ENCODE measurements at places on chromosomes 13 and 19. TPM values are rescaled to one million over a fixed set of nuclear protein-coding genes. Genes with fewer than 3 reads are reported as not detected.

- DNase-seq = no peak
These were observed 128.6 kb downstream of the HS6ST3 start for GRCh38 chr13:96218475-96218874.

Gene ZNF600
- 11.1 TPM for total RNA-seq

- no peak for DNase-seq
These were observed 6.3 kb upstream of the CRTC1 start for GRCh38 chr19:18677156-18677555.

Gene PCDH20
- total RNA-seq = not detected

Gene PGLYRP1
- not detected for total RNA-seq

GRCh38 chr19:33090179-33090578 is 9.2 kb downstream of the GPATCH1 start:
- no peak for DNase-seq

Gene SMIM44
- not detected for total RNA-seq

DNA sequence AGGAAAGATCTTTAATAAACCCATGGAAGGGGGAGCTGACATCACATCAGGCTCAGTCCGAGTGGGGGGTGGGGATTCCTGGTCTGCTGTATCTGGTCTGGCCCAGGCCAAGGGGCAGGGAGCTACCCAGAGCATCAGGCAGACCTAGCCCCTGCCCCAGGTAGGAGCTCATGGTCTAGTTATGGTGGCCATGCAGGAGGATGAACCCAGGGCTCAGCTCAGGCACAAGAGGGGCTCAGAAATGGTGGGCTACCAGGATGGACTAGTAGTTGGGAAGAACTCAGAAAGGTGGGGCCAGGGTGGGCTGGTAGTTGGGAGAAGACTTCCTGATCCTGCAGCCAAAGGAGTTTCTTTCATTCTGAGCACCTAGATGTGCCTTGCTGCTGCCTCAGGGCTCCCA is 14.3 kb downstream of the VSTM2B start:
- DNase-seq = no peak

Gene CCDC169
- 1.1 TPM for total RNA-seq

Gene ATXN8OS
- not detected for total RNA-seq

Gene ZNF729
- not detected for total RNA-seq

DNA sequence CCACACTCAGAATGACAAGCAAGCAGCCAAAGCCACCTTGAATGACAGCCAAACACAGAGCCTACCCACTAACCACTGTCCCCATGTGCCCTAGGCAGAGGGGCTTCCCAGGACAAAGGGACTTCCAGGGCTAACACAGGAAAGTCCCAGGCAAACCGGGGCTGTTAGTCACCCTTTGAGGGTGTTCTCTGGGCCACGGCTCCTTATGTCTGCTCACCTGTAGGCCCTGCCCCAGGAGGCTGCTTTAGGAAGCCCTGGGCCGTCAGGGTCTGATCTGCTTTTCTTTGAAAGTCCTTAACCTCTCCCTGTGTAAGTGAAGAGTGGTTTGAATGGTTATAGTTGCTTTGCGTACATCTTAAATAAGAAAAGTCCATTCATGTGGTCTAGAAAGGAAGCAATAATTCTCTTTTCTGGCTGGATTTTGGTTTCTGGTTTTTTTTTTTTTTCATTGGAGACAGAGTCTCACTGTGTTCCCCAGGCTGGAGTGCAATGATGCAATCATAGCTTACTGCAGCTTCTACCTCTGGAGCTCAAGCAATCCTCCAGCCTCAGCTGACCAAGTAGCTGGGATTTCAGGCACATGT is 161.4 kb downstream of the EFNB2 start:
- peak; percentile 16 for DNase-seq

GRCh38 chr13:33135097-33135496 is 118.9 kb downstream of the KL start:
- DNase-seq = no peak

- DNase-seq = peak; percentile 87
These were observed at the start of gene ARHGAP45 for GRCh38 chr19:1066748-1067340. Gene ARHGAP45, plus strand, starts transcription at chr19:1067167. Its CDS starts 239 bp downstream, at chr19:1067406.

DNA sequence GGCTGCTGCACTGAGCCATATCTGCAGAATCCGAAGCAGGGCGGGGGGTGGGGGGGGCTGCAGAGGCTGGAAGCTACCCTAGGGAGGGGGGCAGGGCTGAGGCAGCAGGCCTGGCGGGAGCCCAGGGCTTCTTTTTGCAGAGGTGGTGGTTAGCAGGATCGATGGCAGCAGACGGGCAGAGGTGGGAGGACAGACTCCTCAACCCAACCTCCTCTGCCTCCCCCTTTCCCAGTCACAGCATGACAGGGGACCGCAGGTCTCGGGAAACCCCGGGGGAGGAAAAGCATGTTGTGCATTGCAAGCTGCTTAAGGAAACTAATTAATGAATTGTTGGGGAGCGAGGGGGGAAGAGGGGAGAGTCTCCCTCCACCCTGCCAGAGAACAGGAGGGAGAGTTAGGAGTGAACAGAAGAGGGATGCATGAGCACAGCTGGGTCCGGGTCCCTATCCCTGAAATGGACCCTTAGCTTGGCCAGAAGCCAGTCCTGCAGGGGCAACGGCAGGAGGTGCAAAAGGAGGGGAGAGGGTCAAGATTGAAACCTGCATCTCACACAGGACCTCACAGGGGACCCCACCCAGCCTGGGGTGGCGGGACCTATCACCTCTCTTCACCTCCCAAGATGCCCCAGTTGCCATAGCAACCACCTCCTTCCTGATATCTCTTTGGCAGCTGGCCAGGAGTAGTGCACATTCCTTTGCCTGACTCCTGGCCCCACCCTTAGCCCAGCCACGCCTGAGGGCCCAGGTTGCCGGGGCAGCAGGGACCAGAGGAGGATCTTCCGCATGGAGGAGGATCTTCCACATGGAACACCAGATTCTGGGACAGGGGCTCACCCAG is 1.8 kb downstream of the FXYD7 start:
- peak; percentile 35 for DNase-seq

DNA sequence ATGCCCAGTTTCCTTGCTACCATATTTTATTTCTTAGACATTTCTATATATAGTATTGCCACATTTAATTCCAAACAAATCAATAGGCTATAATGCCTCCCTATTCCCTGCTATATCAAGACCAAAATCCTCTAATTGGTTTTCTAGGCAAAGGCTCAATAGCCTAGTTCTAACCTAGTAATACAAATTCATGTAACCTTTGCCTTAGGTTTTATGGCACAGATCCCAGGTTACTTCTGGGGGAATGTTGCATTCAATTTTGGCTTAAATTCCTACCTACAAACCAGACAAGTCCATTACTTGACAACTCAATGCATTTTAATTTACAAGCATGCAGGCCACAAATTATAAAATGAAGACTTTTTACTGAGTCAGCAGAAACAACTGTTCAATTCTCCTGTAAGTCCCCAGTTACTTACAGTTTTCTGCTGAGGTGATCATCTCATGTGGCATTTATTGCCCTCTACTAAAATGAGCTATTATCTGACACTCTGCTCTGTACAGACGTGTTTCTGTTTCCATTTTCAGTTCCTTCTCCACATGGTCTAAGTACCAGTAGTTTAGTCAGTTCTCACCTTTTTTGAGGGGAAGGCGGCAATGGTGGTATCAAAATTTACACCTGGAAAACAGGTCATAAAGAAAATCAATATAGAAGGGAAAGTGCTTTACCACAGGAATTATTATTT is 11.7 kb downstream of the KCNRG start:
- no peak for DNase-seq

DNA sequence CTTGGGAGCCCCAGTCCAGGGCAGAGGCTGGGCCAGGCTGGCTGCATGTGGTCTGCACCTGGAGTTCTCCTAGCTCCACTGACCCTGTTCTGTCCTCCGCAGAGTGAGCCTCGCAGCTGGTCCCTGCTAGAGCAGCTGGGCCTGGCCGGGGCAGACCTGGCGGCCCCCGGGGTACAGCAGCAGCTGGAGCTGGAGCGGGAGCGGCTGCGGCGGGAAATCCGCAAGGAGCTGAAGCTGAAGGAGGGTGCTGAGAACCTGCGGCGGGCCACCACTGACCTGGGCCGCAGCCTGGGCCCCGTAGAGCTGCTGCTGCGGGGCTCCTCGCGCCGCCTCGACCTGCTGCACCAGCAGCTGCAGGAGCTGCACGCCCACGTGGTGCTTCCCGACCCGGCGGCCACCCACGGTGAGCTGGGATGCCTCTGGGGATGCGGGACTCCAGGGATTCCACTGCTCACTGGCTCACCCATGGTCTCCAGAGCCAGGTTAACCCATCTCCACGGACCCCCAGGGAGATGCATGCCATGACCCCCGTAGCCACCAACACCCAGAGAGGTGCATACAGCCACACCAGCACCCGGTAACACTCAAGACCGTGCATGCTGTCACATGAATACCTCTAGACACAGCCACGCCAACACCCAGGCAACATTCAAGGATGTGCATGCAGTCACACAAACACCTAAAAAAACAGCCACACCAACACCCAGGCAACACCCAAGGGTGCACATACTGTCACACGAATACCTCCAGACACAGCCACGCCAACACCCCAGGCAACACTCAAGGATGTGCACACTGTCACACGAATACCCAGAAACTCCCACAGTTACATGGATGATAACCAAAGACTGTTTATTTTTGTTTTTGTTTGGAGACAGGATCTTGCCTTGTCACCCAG is 8.2 kb downstream of the PKN1 start:
- DNase-seq = no peak

Gene PRODH2
- not detected for total RNA-seq

DNA sequence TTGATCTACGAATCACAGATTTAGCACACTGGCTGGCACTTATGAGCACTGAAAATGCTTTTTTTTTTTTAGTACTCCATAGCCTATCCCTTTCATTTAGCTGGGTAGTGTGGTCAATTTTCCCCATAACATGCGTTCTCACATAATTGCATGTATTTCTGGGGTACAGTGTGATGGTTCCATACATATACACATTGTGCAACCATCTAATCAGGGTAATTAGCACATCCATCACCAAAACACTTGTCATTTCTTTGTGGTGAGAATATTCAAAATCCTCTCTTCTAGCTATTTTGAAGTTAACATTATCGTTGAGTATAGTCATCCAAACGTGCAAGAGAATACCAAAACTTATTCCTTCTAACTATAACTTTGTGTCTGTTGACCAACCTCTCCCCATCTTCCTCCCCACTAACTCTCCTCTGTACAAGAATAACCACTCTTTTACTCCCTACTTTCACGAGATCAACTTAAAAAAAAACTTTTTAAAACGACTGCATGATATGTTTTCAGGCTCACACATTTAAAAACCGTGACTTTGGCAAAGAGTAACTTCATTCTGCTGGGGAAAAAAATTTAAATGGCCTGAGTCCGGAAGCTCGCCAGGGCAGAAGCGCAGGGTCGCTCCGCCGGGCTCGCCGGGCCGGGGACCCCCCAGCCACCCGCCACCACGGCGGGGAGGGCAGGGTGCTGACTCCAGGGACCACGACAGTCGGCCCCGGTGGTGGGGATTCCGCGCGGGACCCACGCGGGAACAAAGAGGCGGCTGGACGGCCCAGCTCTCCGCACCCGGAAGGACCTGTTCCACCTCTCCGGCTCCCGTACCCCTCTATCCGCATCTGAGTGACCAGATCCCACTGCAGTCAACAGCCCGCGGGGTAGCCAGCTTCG is 868 bp upstream of the UBAC2 start:
- no peak for DNase-seq

GRCh38 chr13:112447306-112447705 is 71.2 kb downstream of the SPACA7 start:
- DNase-seq = no peak

DNA sequence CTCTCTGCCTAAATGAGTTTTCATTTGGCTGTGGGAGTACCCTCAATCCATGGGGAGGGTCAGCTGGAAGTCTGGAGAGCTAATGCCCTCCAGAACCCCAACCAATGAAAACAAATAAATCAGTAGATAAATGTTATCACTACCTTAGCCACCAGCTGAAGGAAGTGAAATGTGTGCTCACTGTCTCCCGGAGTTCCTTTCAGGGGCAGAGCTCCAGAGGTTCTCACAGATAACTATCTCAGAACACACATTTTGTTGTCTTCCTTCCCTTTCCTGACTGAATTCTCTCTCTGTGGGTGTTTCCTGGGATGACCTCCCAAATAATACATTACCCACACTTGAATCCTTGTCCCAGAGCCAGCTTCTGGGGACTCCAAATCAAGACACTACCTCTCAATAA is 779.6 kb downstream of the DIAPH3 start:
- DNase-seq = no peak

DNA sequence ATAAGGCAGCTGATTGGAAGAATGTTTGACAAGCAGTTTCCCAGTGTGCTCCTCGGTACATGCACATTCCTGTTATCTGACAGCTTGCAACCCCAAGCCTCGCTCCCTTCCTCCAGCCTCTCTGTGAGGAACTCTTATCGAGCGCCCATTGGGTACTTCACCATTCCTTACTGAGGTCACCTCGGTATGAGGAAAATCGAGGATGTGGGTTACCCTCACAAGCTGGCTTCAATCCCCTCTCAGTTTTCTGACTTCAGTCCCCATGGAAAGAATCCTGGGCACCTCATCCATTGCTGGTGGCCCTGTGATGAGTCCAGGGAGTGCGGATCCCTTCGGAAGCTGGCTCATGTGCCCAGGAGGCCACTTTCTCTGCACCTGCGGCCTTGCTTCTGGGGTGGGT is 17.3 kb downstream of the TEX29 start:
- no peak for DNase-seq

Gene CYP2A13
- total RNA-seq = not detected

DNA sequence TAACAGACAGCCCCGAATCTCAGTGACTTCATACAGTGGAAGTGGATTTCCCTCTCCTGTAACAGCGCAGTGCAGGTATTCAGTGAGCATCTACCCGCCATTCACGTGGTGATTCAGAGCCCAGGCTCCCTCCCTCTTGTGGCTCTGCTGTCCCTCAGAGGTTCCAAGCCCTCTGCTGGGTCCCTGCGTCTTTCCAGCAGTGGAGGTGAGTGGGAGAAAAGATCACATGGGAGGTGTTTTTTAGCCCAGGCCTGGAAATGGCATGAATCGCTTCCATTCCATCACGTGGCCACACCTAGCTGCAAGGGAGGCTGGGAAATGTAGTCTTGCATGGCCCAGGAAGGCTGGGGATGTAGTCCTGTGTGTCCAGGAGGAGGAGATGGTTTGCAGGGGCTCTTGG is 61.4 kb downstream of the DPF1 start:
- no peak for DNase-seq

- DNase-seq = no peak
These were observed 206.6 kb upstream of the SLC10A2 start for GRCh38 chr13:103272770-103273169.

DNA sequence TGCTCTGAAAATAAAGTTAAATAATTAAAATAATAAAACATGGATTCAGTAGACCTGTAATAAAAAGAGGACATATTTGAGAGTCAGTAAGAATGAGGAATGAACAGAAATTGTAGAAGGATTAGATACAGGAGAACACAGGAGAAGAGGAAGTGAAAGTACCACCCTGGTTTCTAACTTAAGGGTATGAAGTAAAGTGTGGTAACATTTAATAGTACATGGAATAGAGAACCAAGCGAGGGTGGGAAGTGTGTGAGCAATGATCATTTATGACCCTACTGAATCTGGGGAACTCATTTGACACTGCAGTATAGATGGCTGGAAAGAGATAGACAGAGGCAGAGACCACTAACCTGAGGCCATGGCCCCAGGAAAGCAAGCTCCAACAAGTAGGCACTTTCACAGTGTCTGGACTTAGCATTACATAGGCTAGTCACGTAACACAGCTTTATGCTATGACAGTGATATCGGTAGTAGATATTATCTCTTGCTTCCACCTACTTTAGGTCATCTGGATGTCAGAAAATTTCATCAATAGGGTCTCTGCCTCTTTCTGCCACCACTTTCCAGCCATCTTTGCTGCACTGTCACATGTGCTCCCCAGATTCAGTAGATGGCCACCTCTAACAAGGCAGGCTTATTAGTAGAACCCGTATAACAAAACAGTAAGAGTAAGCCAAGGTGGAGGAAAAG is 633.9 kb upstream of the MIR17HG start:
- no peak for DNase-seq

Data from activated CD4-positive, alpha-beta memory T cell treated with anti-CD3 and anti-CD28 coated beads for 36 hours (primary cell).